ENCODE measurements at places on chromosomes 16 and 17.

- DNase-seq, result no peak
Observed at GRCh38 chr17:57365420-57365819, 109.1 kb downstream of the MSI2 start.

GRCh38 chr17:31907342-31907962, 5.9 kb upstream of the UTP6 start:
- no peak for DNase-seq

DNA sequence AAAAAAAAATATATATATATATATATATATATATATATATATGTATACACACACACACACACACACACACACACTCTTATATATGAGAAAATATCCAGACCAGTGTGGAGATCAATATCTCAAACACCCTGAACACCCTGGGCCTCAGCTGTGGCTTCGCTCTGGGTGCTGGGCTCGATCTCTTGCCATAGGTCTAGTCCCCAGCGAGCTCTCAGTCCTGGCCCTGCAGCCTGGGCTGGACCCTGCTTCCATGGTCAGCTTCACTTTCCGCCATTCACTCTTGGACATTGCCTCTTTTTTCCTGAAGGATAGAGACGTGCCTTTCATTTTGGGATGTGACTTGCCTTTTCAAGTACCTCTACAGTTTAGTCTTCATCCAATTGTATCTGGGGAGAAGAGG, 341.7 kb downstream of the CPPED1 start:
- DNase-seq, result no peak

DNA sequence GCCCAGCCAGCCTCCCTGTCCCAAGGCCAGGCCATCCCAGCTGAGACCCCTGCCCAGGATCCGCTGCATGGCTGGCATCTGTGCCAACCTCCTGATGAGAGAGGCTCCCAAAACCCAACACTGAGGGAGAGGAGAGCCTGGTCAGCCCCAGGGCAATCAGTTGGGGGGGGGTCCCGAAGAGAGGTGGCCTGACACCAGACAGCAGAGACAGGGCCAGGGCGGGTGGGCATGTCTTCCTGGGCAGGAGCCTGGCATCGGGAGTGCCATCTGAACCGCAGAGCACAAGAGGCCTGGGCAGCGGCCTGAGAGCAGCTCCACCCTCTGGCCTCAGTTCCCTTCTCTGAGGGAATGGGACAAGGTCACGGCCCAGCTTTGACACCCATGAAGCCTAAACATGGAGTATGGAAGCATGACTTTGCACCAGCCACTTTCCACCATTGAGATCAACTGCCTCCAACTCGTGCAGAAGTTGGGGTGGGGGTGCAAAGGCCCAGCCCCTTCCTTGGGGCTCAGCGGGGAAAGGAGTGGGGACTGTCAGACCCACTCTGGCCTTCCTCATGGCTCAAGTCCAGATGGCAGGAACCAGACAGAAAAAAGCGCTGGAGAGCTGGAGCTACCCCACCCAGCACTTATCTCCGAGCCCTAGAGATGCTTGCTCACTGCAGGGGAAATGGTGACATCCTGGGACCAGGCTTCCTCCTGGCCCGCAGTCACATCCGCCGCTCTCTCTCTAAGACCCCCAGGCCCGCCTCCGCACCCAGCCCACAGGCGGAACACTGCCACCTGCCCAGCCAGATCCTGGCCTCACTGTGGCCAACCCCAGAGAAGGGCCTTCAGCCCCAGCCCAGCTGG, 9.7 kb downstream of the RHBDF2 start:
- DNase-seq, result no peak

DNA sequence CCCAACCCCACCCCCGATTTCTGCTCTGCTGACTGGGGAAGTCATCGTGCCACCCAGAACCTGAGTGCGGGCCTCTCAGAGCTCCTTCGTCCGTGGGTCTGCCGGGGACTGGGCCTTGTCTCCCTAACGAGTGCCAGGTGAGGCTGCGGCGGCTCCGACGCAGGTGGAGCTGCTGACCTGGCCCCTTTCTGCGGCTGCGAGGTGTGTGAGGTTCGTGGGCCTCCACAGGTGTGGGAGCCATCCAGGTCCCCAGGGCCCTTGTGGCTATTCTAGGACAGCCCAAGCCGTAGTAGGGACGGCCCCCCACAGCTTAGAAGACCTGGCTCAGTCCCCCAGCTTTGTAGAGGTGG, 3.0 kb downstream of the UBE2I start:
- no peak for DNase-seq

DNA sequence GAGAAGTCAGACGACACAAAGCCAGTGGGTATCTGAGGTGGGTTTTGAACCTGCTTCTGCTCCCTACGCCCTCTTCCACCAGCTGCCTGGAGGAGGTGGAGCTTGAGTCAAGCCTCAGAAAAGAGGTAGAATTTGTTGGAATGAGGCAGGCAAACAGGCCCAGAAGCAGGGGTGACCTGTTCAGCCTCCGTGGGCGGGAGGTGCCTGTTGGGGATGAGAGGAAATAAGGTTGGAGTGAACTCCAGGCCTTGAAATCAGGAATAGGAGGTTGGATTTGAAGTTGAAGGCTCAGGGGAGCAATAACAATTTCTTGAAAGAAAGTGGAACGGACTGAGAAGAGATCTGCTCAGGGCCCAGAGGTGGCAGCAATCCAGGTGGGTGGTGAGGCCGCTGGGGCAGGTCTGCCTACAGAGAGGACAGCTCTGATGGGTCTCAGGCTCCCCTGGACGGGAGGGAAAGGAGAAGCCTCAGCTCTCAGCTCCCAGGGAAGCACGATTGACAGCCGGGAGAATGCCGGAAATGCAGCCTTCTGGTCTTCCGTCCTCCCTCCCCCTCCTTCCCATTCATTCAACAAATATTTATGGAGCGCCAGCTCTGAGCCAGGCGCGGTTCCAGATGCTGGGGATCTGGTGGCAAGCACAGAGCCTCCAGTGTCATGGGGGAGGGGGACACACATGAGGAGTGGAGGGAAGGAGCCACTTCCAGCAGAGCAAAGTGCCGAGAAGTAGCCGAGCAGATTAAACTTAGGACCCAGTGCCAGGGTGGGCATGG, 61.9 kb upstream of the CIBAR2 start:
- no peak for DNase-seq
